ENCODE measurements at places on chromosomes 4 and X.

DNA sequence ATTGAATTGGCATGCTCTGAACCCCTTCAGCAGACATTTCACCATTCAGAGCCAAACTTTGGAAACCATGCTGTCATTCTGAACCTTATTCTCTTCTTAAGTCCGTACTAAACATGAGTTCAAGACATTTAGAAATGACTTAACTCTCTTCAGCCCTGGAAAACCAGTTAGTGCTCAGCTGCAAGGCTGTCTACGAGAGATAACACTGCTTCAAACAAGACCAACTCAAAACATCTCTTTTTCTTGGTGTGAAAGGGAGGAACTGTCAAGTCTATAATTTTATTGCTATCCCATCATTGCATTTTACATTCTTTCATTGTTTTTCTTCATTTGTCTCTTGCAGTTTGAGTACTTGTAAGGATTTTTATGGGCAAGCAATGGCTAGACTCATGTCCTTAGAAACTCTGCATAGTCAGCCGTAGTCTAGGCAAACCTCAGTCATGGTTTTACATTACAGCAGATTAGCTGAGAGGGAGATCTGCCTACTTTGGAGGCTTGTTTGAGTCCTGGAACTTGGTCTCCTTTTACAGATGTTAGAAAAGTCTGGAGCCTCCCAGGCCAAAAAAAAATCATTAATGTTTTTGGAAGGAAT, 120.6 kb upstream of the JADE1 start:
- peaks cover 2% of the 10 kb centered on the region for H3K4me1 ChIP-seq
- no peaks in the 10 kb centered on the region for H3K27me3 ChIP-seq
- no peak overlapping the region for H3K27ac ChIP-seq
- no peaks in the 10 kb centered on the region for H3K36me3 ChIP-seq
- no peak overlapping the region for H3K4me3 ChIP-seq
- DNase-seq = no peak

DNA sequence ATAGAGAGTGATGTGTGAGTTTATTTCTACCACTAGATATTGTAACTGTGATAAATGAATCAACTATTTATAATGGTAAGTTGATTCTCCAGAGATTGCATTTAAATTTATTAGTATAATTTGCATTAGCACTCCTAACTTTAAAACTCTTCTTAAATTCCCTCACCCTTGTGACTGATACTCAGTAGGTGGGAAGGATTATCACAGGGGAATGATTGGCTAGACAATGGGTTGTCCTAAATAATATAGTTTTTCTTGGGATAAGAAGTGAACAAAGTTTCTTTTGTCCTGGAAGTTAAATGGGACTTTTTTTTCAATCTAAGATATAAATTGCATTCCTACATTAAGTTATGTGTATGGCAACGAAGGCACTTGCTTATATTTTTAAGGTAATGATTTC, 169.2 kb upstream of the PITX2 start:
- H3K36me3 ChIP-seq = no peaks in the 10 kb centered on the region
- no peaks in the 10 kb centered on the region for H3K27me3 ChIP-seq
- no peak overlapping the region for H3K27ac ChIP-seq
- H3K4me1 ChIP-seq = peaks cover 3% of the 10 kb centered on the region
- no peak for DNase-seq
- H3K4me3 ChIP-seq = no peak overlapping the region

DNA sequence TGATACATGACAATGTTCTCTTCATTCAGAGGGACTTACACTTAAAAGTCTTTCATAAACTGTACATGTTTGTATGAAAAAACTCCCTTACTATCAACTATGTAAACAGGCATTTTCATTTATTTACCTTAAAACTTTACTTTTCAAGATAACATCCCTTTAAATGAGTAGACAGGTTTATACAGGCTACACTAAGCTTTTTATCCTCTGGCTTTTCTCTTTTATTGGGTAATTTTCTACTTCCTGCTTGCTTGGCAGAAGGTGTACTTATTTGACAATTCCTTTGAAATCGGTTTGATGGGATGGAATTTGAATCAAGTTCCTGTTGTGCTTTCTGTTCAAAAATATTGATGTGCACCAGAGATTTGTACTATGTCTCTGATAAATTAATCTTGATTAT, 81.4 kb downstream of the PTPN13 start:
- no peak overlapping the region for H3K4me3 ChIP-seq
- DNase-seq = no peak
- no peaks in the 10 kb centered on the region for H3K4me1 ChIP-seq
- H3K27ac ChIP-seq = no peak overlapping the region
- no peaks in the 10 kb centered on the region for H3K27me3 ChIP-seq

DNA sequence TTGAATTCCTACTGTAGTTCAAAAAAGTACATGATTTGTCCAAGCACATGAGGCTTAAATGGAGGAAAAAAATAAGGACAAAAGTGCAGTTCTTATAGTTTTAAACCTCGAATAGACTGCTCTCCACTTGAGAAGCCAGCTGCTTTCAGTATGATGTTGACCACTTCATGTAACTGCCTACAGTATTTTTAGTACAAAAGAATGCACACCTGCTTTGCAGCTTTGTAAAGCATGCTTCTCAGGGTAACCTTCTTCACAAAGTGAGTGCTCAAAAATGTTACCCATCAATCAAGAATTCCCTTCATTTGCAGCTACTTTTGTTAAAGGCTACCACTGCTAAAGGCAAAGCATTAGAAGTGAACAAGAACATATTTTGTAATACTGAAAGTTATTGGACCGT, 83.4 kb upstream of the FAM47B start:
- no peak for DNase-seq
- no peak overlapping the region for H3K27ac ChIP-seq
- no peaks in the 10 kb centered on the region for H3K27me3 ChIP-seq
- no peaks in the 10 kb centered on the region for H3K4me1 ChIP-seq

Data from ovary (tissue), 10 donors.